GM04503 (cell line): ENCODE measurements at places on chromosomes 11 and 22.

- DNase-seq, result no peak
Observed at GRCh38 chr11:114820621-114821020, 142.3 kb downstream of the NXPE2 start.

DNA sequence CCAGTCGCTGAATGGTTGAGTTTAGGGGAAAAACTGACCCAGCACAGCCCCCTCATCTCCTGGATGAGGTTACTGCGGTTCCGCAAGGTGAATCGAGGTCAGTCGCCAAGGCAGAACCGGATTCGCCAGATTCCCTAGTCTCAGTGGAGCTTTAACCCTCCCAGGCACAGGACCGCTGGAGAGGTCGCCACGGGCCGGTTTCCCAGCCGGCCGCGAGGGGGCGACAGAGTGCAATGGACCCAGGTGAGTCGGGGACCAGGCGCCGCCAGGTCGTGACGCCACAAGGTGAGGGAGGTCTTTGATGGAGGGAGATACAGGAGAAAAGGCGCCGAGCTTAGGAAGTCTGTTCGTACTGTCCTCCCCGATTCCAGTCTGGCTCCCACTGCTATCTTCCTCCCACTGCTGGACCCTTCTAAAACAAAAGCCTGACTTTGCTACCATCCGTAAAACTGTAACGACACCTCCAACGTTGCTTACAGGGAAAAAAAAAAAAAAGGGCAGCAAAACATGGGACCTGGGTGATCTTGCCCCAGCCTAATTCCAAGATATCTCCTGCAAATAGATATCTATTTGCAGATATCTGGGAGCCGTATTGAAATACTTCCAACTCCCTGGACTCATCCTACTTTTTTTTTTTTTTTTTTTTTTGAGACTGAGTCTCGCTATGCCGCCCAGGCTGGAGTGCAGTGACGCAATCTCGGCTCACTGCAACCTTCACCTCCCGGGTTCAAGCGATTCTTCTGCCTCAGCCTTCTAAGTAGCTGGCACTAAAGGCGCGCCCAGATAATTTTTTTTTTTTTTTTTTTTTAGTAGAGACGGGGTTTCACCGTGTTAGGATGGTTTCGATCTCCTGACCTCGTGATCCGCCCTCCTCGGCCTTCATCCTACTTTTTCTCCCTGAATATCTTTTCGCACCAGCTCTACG lies 1.4 kb upstream of the GGA1 start:
- DNase-seq, result no peak

DNA sequence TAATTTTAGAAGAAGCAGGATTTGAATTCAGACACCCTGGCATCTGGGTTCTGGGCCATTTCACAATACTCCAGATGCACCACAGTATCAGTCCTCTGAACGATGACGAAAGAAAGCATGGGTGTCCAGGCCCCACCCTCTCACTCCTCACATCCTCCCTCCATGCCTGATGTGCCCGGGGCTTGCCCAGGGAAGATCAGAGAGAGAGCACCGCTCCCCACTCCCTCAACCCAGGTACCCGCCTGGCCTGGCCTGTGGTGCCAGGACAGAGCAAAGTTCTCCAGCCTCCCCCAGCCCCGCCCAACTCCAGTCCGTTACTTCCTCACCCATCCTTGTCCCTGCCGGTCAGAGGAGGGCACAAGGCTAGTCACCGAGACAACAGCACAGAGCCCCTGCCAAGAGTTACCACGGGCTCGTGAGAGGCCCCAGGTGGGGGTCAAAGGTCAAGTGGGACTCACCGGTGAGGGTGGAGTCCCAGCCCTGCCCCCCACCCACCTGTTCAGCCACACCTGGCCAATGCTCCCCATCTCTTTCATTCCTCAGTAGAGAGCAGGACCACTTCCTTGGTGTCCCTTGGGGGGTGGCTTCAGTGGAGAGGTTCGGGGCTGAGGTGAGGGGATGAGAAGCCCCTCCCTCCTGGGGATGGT lies 8.1 kb downstream of the BCL9L start:
- peak; percentile 80 for DNase-seq

DNA sequence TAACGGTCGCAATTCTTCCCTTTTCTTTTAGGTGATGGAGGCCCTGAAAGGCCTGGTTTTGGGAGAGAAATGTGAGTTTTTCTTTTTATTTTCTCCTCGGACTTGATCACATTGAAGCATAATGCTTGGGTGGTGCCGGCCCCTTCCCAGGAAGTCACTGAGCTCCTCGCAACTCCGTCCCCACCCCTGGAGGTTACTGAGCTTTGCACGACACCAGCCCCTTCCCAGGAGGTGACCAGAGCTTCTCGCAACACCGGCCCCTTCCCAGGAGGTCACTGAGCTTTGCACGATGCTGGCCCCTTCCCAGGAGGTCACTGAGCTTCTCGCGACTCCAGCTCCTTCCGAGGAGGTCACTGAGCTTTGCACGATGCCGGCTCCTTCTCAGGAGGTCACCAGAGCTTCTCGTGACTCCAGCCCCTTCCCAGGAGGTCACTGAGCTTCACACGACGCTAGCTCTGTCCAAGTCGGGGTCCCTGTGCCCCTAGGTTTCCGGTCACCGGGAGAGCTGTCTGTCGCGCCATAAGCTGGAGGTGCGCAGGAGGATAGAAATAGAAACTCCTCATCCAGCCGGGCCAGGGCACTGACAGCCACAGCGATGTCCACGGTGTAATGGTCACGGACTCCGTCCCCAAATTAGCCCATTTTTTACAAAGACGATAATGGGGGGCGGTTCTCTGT lies 586.4 kb downstream of the BRD1 start:
- DNase-seq, result no peak

DNA sequence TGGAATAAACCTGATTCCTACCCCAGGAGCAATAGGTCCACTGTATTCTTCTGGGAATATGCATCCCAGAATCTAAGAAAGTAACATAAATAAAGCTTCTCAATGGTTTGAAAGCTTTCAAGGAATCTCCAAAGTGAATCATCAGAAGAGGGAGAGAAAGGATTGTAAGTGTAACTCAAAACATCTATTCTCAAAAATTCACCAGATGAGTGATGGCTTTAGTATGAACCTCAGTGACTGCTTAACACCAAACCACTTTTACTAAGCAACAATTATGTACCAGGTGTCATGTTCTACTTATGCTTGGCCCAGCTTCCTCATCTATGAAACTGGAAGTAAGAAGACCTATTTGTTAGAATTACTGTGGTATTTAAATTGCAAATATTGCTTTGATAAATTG lies 7.4 kb downstream of the RAB38 start:
- no peak for DNase-seq

DNA sequence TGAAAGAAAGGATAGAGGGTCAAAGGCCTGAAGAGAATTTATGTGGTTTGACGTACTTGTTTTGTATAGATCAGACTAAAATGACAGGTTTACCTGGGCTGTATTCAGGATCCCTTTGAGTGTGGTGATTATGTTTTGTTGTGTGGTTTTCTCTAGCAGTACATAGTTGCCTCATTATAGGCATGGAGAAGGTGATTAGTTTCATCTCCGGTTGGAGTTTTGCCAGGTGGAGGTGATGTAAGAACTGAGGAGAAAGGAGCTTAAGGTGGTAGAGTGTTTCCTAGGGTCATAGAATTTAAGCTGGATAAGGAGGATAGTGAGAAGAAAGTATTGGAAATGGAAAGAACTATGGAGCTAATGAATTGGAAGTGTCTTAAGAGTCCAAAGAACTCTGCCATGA lies 229.0 kb downstream of the TMEM135 start:
- no peak for DNase-seq

DNA sequence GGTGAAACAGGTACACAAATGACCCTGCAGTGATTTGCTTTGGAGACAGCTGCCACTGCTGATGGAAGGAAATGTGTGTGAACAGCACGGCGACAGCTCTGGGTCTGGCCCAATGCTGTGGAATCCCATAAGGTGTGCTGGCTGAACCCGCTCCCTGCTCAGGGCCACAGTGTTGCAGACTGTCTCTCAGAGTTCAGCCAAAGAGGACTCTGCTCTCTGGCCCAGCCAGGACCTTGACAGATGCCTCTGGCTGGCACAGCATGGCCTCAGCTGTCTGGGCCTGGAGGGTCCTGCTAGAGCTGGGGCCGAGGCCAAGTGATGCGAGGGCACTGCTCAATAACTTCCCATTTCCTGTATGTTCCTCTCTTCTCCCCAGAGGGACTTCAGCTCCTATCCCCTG lies 5.3 kb upstream of the ABCC8 start:
- no peak for DNase-seq

- DNase-seq, result no peak
Observed at GRCh38 chr11:86954269-86955110, 705 bp downstream of the FZD4 start.

- no peak for DNase-seq
Observed at GRCh38 chr11:69947059-69947792, 128.0 kb upstream of the FGF3 start.

DNA sequence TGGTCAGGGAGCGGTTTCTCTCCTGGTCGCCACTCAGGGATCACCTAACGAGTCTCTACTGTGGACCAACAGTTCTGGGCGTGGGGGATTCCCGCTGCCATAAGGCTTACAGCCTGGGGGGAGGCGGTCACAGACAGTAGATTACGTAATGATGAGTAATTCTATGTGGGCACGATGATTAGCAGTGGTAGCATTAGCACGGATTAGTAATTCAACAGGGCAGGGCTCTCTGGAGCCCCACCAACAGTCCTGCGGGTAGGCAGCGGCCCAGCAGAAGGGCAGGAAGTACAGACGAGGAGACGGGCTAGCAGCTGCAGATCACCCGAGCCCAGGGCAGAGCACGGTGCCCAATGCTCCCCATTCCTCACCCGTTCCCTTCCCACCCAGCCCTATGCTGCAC lies 3.6 kb downstream of the SHISAL1 start:
- peak; percentile 87 for DNase-seq

DNA sequence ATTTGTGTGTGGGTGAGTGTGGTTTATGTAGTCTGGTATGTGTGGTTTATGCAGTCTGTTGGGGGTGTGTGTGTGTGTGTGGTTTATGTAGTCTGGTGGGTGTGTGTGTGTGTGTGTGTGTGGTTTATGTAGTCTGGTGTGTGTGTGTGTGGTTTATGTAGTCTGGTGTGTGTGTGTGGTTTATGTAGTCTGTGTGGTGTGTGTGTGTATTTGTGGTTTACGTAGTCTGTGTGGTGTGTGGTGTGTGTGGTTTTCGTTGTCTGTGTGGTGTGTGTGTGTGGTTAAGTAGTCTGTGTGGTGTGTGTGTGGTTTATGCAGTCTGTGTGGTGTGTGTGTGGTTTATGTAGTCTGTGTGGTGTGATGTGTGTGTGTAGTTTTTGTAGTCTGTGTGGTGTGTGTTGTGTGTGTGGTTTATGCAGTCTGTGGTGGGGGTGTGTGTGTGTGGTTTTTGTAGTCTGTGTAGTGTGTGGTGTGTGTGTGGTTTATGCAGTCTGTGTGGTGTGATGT lies 26.2 kb upstream of the PARVG start:
- DNase-seq, result no peak
